ENCODE measurements at places on chromosomes 12 and 14. TPM values are rescaled to one million over a fixed set of nuclear protein-coding genes. Genes with fewer than 3 reads are reported as not detected.

DNA sequence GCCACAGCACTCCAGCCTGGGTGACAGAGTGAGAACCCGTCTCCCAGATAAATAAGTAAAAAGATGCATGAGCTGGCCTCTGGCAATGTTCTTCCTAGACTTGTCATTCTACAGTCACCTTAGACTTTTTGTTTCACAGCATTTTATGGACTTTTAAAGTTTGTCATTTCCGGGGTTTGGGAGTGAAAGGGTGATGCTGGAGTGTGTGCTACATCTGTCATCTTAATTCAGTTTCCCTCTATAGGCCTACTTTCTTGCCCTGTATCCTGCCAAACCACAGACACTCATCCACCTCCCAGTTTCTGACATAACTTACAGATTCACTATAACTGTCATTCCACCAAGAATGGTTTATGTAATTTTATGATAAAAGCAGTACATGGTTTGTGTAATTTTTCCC, 166.7 kb upstream of the PARP11 start:
- H3K36me3 ChIP-seq: no peaks in the 10 kb centered on the region
- H3K27ac ChIP-seq: no peak overlapping the region
- no peak overlapping the region for H3K4me3 ChIP-seq
- no peaks in the 10 kb centered on the region for H3K4me1 ChIP-seq
- H3K27me3 ChIP-seq: peaks cover 25% of the 10 kb centered on the region
- DNase-seq: peak; percentile 18

GRCh38 chr14:98897605-98898309, 374.2 kb downstream of the BCL11B start:
- no peak for DNase-seq
- peaks cover 4% of the 10 kb centered on the region for H3K36me3 ChIP-seq
- no peak overlapping the region for H3K27ac ChIP-seq
- no peaks in the 10 kb centered on the region for H3K4me1 ChIP-seq
- H3K4me3 ChIP-seq: no peak overlapping the region

The NR1H4 gene
- total RNA-seq: not detected

- H3K27ac ChIP-seq: no peak overlapping the region
- H3K4me3 ChIP-seq: no peak overlapping the region
- peaks cover 4% of the 10 kb centered on the region for H3K4me1 ChIP-seq
- no peaks in the 10 kb centered on the region for H3K27me3 ChIP-seq
- peaks cover 11% of the 10 kb centered on the region for H3K36me3 ChIP-seq
Measured at GRCh38 chr12:43776498-43776897, 17.7 kb downstream of the IRAK4 start.

The SDR9C7 gene
- not detected for total RNA-seq

GRCh38 chr12:80192087-80192486, 92.8 kb downstream of the OTOGL start:
- no peak overlapping the region for H3K27ac ChIP-seq
- DNase-seq: no peak
- H3K36me3 ChIP-seq: no peaks in the 10 kb centered on the region
- peaks cover 2% of the 10 kb centered on the region for H3K27me3 ChIP-seq
- H3K4me1 ChIP-seq: peaks cover 6% of the 10 kb centered on the region

Data from natural killer cell treated with Interleukin-12 subunit alpha and Interleukin-12 subunit beta and Interleukin-15 and Interleukin-18, amount 100 ng/mL, for 72 hours (primary cell).